Muscle of leg (tissue), 16 donors: ENCODE measurements at places on chromosomes 4 and X. TPM values are rescaled to one million over a fixed set of nuclear protein-coding genes. Genes with fewer than 3 reads are reported as not detected.

The SUPT20HL2 gene
- 0.09 TPM for total RNA-seq

The ASB9 gene
- 3.6 TPM for total RNA-seq

The BMPR1B gene
- total RNA-seq, result 21.1 TPM

The PAGE4 gene
- 1.2 TPM for total RNA-seq

The SLC16A2 gene
- total RNA-seq, result 18.9 TPM

The DCUN1D4 gene
- 18.5 TPM for total RNA-seq

The MAP7D2 gene
- total RNA-seq, result 0.44 TPM

The PPAT gene
- total RNA-seq, result 11.6 TPM

The SPINK2 gene
- total RNA-seq, result not detected

The AIFM1 gene
- total RNA-seq, result 14.1 TPM

The GPC3 gene
- 271 TPM for total RNA-seq

The ADH1C gene
- total RNA-seq, result 9.4 TPM

The SULT1B1 gene
- 0.53 TPM for total RNA-seq

The XAGE2 gene
- 0.27 TPM for total RNA-seq

The CENPVL2 gene
- total RNA-seq, result not detected

The SPIN4 gene
- 6.5 TPM for total RNA-seq

The POU3F4 gene
- under 0.01 TPM for total RNA-seq

The PGK1 gene
- total RNA-seq, result 192 TPM

The SMARCA1 gene
- 75.3 TPM for total RNA-seq

The MAOB gene
- 0.31 TPM for total RNA-seq

The ARHGAP10 gene
- total RNA-seq, result 41.6 TPM

The HELT gene
- total RNA-seq, result not detected

The CLDN34 gene
- not detected for total RNA-seq
